B cell (primary cell): ENCODE measurements at places on chromosomes 6 and 20. TPM values are rescaled to one million over a fixed set of nuclear protein-coding genes. Genes with fewer than 3 reads are reported as not detected.
A peak's percentile ranks its signal among the peaks of the same experiment; 100 is the strongest.

DNA sequence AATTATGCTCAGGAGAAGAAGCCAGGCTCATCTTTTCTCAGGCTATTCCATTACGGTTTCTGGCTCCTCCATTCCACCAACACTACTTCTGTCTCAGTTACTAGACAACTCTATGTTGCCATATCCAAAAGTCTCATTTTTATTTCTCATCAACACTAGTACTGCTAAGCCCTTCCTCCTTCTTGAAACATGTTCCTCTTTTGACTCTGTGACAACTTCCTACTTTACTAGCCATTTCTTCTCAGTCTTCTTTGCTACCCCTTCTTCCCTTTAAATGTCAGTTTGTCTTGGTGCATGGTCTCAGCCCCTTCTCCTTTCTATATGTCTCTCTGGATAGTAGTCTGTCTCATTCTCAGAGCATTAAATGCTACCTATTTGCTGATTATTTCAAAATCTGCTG, 7.1 kb upstream of the ADGRG6 start:
- H3K27me3 ChIP-seq: no peaks in the 10 kb centered on the region
- DNase-seq: peak; percentile 8
- no peak overlapping the region for H3K27ac ChIP-seq
- H3K36me3 ChIP-seq: no peaks in the 10 kb centered on the region

- H3K36me3 ChIP-seq: no peaks in the 10 kb centered on the region
- H3K4me1 ChIP-seq: no peaks in the 10 kb centered on the region
- H3K27ac ChIP-seq: no peak overlapping the region
These were observed 362.6 kb downstream of the QKI start for GRCh38 chr6:163776906-163777686.

- no peak overlapping the region for H3K4me3 ChIP-seq
- no peak overlapping the region for H3K27ac ChIP-seq
- no peaks in the 10 kb centered on the region for H3K27me3 ChIP-seq
- H3K4me1 ChIP-seq: no peaks in the 10 kb centered on the region
These were observed 70.7 kb downstream of the LYRM2 start for GRCh38 chr6:89567630-89568390.

The NNAT gene
- total RNA-seq: not detected in 2 replicates

The SPATS1 gene
- total RNA-seq: not detected in 2 replicates

DNA sequence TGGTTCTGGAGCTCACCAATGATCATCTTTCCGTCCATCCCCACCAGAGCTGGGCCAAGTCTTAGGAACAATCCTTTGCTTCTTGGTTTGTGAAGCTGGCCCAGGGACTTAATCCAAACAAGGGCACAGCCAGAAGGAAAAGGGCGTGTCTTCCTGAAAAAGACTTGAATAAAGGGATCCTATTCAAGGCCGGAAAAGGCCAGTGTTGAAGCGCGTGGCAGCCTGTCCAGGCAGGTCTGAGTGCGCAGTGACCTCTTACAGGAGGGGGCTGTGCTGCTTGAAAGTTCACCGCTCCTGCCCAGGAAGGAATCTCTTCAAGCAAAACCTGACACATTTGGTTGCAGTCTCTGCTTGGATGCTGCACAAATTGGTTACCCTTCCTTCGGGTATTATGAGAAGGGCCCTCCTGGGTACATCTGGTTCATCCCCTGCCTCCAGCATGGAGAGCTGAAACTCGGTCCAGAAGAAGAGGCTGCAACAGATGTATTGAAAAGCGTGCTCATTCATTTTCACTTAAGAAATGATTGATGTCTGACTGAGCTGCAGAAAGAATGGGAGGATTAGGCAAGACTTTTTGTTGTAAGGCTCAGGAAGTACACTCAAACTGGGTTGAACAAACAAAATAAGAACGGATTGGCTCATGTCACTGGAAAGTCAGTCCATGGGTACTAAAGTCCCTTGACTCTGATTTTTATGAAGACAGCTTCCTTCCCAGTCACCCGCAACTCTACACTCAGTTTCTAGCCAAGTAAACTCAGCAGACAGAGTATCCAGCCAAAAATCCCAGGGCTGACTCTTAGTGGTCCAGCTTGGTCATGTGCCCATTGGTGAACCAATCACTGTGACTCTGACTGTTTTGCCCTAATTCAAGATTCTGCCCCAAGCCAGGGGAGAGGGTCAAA, 136.3 kb downstream of the TFAP2C start:
- no peak for DNase-seq
- H3K27ac ChIP-seq: no peak overlapping the region
- H3K4me1 ChIP-seq: no peaks in the 10 kb centered on the region
- no peaks in the 10 kb centered on the region for H3K36me3 ChIP-seq

DNA sequence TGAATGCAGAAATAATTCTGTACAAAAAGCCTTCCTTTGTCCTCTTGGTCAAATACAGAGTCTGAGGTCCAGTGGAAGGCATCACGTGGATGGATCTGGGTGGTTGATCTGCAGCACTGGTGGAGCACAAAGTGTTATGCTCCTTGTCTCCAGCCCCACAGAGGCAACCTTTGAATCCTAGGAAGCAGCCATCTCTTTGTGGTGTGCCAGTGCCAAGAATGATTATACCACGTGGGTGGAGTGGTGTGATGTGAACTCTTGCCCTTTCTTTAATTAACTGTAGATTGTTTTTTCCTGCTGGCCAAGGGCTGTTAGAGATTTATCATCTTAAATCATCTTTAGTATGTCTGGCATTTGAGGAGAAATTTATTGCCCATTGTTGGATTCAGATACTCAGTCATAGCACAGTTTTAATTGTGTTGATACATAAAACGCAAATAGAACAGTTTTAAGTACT, 31.1 kb downstream of the NCOA7 start:
- H3K27ac ChIP-seq: no peak overlapping the region
- DNase-seq: no peak
- no peaks in the 10 kb centered on the region for H3K27me3 ChIP-seq
- no peaks in the 10 kb centered on the region for H3K4me1 ChIP-seq
- H3K4me3 ChIP-seq: no peak overlapping the region

GRCh38 chr6:143000811-143001210, 55.8 kb upstream of the HIVEP2 start:
- no peak overlapping the region for H3K27ac ChIP-seq
- no peaks in the 10 kb centered on the region for H3K27me3 ChIP-seq
- no peaks in the 10 kb centered on the region for H3K36me3 ChIP-seq
- no peak for DNase-seq
- no peaks in the 10 kb centered on the region for H3K4me1 ChIP-seq

GRCh38 chr6:80469977-80470376, 363.5 kb downstream of the BCKDHB start:
- no peak overlapping the region for H3K4me3 ChIP-seq
- H3K27me3 ChIP-seq: no peaks in the 10 kb centered on the region
- no peaks in the 10 kb centered on the region for H3K4me1 ChIP-seq
- no peak for DNase-seq

- H3K27me3 ChIP-seq: no peaks in the 10 kb centered on the region
- H3K4me3 ChIP-seq: no peak overlapping the region
- H3K36me3 ChIP-seq: no peaks in the 10 kb centered on the region
- H3K4me1 ChIP-seq: peaks cover 38% of the 10 kb centered on the region
These were observed 57.5 kb downstream of the HIVEP2 start for GRCh38 chr6:142887517-142887916.

DNA sequence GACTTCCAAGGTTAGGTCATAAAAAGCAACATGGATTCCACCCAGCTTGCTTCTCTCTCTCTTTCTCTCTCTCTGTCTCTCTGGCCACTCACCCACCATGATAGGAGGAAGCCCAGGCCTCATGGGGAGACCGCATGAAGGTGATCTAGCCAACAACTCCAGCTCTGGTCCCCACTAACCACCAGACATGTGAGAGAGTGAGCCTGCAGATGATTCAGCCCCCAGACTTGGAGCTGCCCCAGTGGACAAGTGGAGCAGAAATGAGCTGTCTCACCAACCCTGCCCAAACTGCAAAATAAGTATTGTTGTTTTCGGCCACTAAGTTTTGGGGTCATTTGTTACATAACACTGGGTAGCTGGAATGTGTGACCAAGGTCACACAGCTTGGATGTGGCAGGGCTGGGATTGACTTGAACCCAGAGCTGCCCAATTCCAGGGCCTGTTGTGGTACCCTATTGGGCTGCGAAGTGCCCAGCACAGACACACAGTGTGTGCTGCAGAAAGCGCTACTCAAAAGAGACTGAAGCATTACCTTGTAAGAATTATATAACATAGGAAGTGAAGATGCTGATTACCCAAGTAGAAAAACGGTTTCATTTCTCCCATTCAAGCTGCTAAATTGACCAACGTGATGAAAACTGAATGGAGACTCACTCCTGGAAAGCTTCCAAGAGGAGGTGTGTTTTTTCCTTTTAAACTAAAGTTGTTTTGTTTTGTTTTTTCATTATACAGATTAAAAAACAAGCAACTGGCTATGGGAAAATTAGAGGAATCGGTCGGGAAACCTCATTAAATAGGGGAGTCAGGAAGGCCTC, 9.1 kb upstream of the TLDC2 start:
- H3K4me1 ChIP-seq: peaks cover 26% of the 10 kb centered on the region
- H3K4me3 ChIP-seq: no peak overlapping the region
- H3K27me3 ChIP-seq: no peaks in the 10 kb centered on the region
- peak; percentile 68 for DNase-seq

DNA sequence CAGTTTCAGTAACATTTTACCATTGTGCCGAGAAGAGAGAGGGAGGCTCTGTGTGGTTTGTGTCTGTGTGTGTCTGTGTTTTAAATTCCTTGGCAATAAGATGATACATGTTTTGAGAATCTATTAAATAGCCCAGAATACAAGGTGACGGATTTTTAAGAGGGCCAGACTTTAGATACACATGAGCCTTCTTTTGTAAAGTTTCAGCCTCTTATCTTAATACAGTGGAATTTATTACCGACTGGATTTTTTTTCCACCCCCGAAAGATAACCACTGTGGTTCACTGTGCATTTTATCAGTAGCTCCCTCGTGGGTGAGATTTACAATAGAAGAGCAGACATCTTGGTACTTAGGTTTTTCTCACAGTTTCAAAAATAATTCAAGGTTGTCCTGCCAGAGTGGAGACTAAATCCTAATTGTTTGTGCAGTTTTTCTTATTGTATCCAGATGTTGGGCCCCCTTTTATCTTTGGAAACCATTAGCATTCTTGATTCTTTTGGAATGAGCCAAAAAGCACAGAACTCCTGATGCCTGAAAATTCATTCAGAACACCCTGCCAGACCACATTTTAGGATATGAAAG, 49.9 kb downstream of the STK4 start:
- DNase-seq: no peak
- peaks cover 26% of the 10 kb centered on the region for H3K36me3 ChIP-seq
- H3K4me1 ChIP-seq: no peaks in the 10 kb centered on the region
- H3K27ac ChIP-seq: no peak overlapping the region
- no peaks in the 10 kb centered on the region for H3K27me3 ChIP-seq

The SLC35D3 gene
- total RNA-seq: not detected in 2 replicates

DNA sequence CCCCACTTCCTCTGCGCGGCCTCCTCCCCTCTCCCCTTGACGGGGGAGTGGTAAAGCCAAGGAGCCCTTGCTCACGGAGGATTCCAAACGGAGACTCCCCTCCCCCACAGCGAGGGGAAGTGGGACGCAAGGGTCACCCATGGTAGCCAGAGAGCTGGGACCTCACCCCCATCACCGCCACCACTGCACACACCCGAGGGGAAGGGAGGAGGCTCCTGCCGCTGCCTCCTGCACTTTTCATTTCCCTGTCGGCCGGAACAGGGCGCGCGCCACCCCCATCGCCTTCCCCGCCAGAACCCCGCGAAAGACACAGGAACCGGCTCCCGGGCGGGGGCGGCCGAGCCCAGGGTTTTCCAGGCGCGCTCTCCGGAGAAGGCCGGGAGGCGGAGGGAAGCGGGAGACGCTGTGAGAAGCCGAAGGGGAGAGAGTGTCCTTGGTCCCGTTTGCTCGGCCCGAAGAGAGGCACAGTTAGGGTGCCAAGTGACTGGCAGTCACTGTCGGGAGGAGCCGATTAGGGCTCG, 789 bp downstream of the CCND3 start:
- H3K4me3 ChIP-seq: peak overlapping the region; percentile 62
- H3K27me3 ChIP-seq: no peaks in the 10 kb centered on the region
- H3K36me3 ChIP-seq: peaks cover 15% of the 10 kb centered on the region
- H3K27ac ChIP-seq: no peak overlapping the region
- H3K4me1 ChIP-seq: peaks cover 64% of the 10 kb centered on the region
- peak; percentile 55 for DNase-seq

- H3K27me3 ChIP-seq: no peaks in the 10 kb centered on the region
- peaks cover under 1% of the 10 kb centered on the region for H3K4me1 ChIP-seq
- H3K27ac ChIP-seq: no peak overlapping the region
- DNase-seq: no peak
- no peak overlapping the region for H3K4me3 ChIP-seq
These were observed 139.3 kb downstream of the CD164 start for GRCh38 chr6:109242925-109243324.

The LYRM4 gene
- total RNA-seq: 22.1 and 24.6 TPM in 2 replicates
